Activated CD4-positive, alpha-beta memory T cell treated with anti-CD3 and anti-CD28 coated beads for 36 hours (primary cell): ENCODE measurements at places on chromosomes 1 and 21. TPM values are rescaled to one million over a fixed set of nuclear protein-coding genes. Genes with fewer than 3 reads are reported as not detected.
A peak's percentile ranks its signal among the peaks of the same experiment; 100 is the strongest.

The HCN3 gene
- total RNA-seq: 1.9 TPM

The RHEX gene
- not detected for total RNA-seq

GRCh38 chr1:214649607-214650006 is 46.6 kb downstream of the CENPF start:
- no peak for DNase-seq

GRCh38 chr21:34557261-34557660 is 45.3 kb upstream of the KCNE1 start:
- peak; percentile 43 for DNase-seq

DNA sequence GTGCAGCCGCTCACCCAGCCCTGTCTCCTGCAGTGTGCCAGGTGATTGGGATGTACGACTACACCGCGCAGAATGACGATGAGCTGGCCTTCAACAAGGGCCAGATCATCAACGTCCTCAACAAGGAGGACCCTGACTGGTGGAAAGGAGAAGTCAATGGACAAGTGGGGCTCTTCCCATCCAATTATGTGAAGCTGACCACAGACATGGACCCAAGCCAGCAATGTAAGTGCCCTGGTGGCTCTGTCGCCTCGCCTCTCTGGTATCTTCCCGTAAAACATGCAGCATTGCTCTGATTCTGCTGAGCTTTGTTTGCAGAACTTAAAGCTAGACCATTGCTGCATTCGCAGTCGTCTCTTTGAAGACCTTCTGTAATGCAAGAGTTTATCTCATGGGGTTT is 79.2 kb downstream of the ATP5PO start:
- no peak for DNase-seq
